CD4-positive, alpha-beta T cell treated with Interleukin-17A for 1 hour (primary cell): ENCODE measurements at places on chromosomes 16 and 17.

DNA sequence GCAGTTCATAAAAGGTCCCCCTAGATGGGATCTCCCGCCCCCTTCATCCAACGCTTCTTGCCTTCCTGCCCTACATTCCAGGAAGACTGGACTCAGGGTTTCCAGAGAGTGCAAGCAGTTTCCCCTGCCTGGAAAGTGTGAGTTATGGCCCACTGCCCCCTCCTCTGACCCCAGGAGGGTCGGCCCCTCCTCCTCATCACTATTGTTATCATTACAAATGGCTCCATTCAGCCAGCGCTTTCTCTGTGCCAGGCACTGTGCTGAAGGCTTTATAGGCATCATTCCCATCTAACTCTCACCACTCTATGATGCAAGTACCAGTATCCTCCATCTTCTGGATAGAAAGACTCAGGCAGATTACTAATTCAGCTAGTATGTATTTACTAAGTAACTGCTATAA lies 90.7 kb downstream of the USP31 start:
- DNase-seq = no peak

DNA sequence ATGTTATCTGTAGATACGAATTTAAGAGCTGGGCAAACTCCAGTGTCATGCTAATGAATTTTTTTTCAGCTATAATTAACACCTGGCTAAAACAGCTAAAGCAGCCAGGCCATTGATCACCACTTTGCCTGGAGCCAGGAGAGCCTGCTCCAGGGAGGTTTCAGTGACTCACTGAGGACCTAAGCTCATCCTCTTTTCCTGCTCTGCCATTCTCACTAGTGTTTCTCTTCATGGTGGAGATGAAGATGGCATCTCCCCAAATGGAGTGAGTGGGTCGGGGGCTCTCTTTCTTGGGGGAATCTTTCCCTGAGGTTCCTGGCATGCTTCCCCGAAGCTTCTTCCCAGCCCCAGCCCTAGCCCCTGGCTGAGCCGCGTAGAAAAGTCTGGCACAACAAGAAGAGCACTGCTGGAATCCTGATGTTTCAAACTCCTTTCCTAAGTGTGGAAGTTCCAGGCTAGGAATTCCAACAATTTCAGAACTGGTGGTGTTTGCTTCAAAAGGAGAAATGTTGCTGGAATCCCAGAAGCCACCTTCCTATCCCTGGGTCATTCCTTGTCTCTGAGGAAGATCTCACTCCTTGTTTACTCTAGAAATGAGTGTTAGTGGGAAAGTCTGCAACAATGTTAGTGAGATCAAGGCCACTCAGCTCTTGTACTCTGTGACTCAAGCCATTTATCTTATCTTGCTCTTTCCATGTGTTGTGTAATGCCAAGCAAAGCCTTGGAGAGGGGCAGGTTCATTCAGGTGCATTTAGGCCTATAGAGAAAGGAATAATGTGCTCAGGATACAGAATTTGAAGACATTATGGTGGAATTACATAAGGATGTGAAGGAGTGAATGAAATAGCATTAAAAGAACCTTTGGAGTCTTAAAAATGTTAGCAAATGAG lies 26.0 kb upstream of the B4GALNT2 start:
- no peak for DNase-seq

DNA sequence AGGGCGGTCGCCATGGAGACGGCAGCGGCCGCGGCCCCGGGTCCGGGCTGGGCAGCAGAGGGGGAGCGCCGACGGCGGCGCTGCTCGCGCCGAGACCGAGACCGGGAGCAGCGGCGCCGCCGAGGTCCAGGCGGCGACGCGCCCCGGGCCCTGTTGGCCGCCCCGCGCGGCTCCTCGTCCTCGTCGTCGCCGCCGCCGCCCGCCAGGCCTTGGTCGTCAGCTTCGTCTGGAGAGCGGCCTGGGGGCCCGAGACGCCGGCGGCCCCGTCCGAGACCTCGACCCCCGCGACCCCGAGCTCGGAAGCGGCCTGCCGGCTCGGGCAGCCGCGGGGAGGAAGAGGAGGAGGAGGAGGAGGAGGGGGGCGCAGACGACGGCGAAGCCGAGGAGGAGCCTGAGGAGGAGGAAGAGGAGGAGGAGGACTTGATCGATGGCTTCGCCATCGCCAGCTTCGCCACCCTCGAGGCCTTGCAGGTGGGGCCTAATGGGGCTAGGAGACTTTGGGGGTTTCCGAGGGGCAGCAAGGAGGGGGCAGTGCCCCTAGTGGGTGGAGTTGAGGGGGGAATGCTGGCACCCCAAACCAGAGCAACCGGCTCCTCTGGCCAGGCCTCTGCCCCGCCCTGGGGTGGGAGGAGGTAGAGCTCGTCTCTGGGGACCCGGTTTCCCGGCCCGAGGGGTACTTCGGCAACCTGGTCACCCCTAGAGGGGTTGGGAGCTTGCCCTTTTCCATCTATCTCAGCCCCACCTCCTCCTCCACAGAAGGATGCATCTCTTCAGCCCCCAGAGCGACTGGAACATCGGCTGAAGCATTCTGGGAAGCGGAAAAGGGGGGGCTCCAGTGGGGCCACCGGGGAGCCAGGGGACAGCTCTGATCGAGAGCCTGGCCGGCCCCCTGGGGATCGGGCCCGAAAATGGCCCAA lies 1.5 kb downstream of the FBRS start:
- peak; percentile 81 for DNase-seq

DNA sequence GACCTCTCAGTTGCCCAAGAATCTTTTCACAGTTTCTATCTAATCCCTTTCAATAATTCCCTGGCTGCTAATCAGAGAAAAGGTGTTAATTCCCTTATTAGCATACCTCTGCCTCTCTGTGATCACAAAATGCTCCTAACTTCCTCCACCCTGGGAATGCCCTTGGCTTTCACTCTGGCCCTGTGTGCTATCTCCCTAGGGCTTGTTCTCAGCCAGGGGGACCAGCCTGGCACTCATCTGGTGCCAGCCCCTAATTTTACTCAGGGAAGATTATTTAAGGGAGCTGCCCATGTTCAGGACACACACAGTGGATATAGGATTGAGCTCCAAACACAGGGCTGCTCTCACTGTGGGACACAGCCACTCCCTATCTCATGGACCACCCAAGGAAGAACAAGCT lies 225.2 kb downstream of the GRIN2A start:
- no peak for DNase-seq

- no peak for DNase-seq
These were observed 2.6 kb upstream of the CRLF3 start for GRCh38 chr17:30827082-30827481.

DNA sequence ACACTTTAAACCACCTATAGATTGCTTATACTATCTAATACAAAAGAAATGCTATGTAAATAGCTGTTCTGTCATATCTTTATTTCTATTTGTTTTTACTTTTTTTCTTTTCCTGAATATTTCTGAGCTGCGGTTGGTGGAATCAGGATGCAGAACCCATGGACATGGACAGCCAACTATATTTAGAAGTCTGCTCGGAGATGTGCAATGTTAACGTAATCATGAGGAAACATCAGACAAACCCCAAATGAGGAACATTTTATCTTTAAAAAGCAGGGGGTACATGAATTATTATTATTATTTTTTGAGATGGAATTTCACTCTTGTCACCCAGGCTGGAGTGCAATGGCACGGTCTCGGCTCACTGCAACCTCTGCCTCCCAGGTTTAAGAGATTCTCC lies 31.4 kb upstream of the GHDC start:
- DNase-seq = no peak

GRCh38 chr16:727291-727977 lies 528 bp downstream of the HAGHL start:
- peak; percentile 39 for DNase-seq

DNA sequence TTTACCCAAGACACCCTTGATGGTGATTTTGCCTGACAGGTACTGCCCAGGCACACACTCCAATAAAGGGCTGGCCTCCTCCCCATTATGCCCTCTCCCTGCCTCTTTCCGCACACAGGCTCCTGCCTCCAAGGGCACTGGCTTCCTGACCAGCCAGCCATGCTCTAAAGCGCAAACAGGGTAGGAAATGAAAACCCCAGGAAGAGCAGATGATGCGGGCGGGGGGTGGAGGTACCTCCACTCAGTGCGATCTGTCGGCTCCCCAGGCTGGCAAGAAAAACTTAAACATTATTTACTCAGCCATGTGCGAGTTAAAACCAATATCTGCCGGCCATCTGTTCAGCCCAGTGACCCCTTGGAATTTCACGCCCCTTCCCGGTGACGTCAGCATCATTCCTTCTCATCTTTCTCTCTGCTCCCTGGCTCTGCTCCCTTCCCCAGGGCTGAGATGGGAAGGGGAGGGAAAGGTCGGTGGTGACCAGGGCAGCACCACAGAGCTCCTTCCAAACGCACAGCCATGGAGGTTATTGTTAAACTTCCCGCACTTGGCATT lies 262.5 kb downstream of the CBLN1 start:
- DNase-seq = no peak

DNA sequence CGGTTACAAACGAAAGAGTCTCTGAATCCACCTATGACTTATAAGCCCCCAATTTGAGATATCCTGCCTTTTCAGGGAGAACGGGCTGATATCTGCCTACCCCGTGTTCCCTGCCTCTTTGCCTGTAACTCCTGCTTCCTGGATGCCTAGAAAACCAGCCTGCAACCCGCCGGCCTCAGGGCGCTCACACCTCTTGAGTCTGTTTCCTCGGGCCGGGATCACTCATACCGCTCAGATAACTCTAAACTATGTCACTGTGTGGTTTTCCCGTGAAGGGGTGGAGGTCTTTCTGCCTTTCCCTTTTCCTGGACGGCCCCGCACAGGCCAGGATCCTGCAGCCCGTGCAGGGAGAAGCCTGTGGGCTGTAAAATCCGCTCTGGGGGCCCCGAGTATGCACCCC lies 10.4 kb downstream of the RPUSD1 start:
- no peak for DNase-seq

DNA sequence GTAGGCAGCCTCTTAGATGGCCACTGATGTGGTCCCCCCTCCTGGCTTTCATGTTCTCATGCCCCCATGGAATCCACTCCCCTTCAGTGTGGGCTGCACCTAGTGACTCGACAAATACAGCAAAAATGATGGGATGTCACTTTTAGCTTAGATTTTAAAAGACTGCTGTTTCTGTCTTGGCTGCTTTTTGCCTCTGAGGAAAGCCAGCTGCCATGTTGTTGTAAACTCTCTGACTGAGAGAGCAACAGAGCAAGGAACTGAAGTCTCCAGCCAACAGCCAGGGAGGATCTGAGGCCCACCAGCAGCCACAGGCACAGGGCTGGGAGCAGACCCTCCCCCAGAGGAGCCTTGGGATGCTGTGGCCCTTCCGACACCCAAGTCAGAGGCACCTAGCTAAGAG lies 60.6 kb upstream of the MARCHF10 start:
- no peak for DNase-seq

DNA sequence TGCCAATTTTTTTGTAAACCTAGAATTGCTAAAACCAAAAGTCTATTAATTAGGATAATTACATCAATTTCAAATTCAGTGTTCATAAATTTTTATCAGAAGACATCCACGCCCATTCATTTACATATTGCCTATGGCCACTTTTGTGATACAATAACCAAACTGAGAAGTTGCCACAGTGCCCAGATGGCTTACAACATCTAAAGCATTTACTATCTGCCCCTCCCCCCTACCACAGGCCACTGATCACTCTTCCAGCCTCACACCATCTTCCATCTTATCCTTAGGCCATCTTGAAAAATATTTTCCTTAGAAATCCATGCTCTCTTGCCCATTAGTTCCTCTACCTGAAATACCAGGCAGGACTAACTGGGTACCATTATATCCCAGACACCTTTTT lies 6.3 kb upstream of the PRKAR1A start:
- DNase-seq = no peak

DNA sequence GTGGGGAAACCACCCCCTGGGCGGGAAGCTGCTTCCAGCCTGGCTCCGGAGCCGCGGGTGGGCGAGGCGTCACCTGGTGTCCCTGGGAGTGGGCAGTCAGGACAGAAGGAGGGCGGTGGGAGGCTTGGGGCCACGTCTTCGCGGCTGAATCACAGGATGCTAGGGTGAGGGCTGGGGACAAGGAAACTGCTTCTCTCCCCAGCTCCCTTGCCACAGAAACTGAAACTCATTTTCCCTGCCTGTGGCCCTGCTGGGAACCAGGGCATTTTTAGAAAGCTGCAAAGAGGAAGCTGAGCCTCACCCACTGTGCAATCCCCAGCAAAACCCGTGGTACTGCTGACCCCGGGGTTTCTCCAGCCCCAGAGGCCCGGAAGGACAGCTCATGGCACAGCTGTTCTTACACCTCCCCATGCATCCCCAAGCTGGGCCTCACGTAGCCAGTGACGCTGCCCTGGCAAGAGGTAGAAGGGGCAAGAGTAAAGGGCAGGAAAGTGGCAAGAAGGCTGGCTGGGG lies 8.2 kb downstream of the RHBDF2 start:
- peak; percentile 59 for DNase-seq

DNA sequence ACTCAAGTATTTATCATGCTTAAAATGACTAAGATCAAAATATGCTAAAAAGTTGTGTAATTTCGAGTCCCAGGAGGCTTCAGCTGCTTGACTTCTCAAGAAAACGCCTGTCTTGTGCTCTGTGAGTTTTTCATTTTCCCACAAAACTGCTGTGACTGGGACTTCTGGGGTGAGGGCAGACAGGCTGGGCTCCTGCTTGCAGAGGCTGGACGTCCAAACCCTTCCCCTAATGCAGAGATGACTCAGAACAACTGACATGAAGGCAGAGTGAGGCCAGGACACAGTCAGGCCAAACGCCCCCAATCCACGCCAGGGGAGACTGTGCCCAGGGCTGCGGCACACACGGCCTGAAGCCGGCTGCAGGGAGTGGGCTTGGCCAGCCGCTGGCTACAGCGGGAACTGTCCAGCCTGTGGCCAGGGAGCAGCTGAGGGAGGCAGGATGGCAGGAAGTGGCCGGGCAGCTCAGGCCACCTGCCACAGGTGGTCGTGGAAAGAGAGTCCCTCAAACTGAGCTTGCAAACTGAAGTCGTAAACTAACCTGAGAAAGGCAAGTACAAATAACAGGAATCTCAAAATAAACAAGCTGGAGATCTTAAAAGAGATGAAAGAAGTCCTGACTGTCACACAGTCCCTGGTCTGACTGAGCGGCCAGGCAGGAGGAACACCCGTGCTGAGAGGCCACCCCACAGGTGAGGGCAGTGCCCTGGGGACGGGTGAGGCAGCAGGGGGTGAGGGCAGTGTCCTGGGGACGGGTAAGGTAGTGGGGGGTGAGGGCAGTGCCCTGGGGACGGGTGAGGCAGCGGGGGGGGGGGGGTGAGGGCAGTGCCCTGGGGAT lies 21.3 kb upstream of the HEXD start:
- DNase-seq = no peak

- DNase-seq = no peak
These were observed 174.3 kb downstream of the UTP18 start for GRCh38 chr17:51434434-51435170.

GRCh38 chr17:54968988-54969332 lies 395 bp downstream of the STXBP4 start:
- DNase-seq = peak; percentile 48

DNA sequence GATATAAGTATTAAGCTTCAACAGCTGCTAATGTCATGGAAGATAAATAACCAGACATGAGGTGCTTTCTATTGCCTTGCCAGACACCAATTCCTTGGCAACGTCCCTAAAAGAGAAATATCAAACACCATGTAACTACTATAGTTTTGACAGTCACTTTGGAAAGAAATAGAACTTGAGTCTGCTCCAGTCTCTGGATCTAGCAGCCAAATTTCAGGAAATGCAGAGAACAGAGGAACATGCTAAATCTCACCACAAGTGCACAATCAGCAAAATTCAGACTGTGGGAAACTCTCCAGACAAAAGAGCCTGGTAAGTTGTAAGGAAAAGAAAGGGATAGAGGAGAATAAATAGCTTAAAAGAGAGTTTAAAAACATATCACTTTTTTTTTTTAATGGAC lies 28.4 kb upstream of the TANC2 start:
- DNase-seq = no peak

GRCh38 chr17:80246266-80246681 lies 14.4 kb upstream of the RNF213 start:
- DNase-seq = no peak
